Activated B cell treated with CpG ODN at 0.5 μM for 24 hours (primary cell): ENCODE measurements at places on chromosomes 5 and 9. TPM values are rescaled to one million over a fixed set of nuclear protein-coding genes. Genes with fewer than 3 reads are reported as not detected.

- no peak for DNase-seq
These were observed 5.0 kb downstream of the KCNIP1 start for GRCh38 chr5:170508660-170509347.

GRCh38 chr5:44747396-44747795 is 61.4 kb upstream of the MRPS30 start:
- no peak for DNase-seq

DNA sequence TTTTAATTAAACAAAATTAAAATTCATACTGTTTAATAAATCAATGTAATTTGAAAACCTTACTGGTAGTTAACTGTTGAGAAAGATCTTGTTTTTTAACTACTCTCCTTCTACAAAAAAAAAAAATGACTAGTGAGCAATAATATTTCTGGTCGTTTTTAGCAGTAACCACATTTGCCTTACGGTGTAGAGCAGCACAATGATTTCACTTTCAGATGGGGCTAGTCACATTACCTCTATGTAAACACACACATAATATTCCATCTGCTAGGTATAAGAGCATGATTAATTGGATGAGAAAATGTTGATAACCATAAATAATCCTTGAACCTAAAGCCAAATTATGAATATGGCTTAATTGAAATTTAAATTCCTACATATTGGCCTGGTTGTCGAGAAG is 198.1 kb downstream of the CHSY3 start:
- no peak for DNase-seq

GRCh38 chr5:172111852-172112225 is 76.2 kb downstream of the STK10 start:
- no peak for DNase-seq

DNA sequence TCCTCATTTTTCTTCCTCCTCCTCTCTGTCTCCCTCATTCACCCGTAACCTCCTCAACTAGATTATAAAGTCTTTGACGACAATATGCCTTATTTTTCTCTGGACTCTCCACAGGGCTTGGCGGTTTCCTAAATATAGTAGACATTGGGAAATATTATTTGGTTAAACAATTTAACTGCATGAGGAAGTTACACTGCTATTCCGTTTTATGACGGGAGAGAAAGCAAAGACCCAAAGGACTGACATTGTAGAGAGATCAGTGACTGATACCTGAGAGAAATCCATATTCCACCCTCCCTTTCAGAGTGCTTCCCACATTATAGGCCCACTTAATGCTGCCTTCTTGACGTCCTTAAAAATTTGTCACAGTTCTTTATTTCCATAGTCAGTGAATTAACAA is 51.2 kb downstream of the GDA start:
- no peak for DNase-seq

DNA sequence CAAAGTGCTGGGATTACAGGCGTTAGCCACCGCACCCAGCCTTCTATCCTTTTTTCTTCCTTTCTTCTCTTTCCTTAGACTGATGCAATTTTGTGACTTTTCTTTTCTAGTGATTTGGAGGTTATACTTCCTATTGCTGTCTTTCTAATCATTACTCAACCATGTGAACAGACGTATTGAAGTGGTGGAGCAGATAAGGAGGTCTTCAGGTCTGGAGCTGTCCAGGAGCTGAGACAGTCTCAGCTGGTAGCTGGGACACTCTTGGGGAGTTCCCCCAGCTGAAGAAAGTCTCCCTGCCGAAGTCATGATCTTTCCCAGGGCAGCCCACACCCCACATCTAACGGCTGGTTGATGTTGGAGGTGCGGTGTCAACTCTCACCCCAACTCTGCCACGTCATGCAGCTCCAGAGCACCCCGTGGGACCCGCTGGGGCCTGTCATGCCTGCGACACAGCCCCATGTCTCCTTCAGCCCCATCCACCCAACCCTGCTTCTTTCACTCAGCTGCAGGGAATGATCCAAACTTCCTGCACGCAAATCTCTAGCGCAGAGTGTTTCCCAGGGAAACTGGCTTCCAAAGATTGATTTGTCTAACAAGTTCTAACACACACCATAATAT is 41.1 kb downstream of the NSUN2 start:
- DNase-seq, result no peak

GRCh38 chr5:31453522-31453921 is 78.4 kb downstream of the DROSHA start:
- no peak for DNase-seq

GRCh38 chr9:76358628-76359280 is 35.5 kb downstream of the RFK start:
- DNase-seq, result no peak

GRCh38 chr5:172106511-172107356 is 81.3 kb downstream of the STK10 start:
- peak; percentile 71 for DNase-seq

DNA sequence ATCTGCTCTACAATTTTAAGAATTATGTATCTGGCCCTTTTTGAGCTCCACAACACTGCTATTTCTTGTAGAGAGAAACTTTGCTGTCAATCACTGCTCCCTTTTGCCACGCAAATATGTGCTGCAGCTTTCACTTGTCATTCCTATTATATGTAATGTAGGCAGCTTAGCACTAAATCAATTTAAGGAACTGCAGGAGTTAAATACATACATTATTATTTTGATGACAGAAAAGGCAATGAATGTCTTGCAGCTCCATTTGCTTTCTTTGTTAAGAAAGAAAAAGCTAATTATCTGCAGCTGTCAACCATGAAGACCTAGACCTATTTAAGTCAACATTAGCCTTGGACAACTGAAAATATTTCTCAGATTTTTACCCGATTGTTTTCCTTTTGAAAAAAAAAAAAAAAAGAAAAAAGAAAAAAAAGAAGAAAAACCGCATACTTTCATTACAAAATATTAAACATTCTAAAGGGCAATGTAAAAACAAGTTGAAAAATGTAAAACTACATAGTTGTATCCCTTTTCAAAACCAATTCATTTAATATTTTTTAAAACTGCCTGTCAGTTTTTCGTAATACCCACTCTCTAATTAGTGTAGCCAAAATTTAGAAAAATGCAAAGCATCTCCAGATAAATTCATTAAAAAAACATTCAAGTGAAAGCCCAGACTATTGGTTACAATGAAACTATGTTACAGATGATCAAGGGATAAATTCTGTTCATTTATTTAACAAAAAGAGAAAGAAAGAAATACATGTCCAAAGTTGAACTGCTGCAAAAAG is 57.2 kb downstream of the RFX3 start:
- no peak for DNase-seq

- DNase-seq, result no peak
These were observed 815.8 kb downstream of the EFNA5 start for GRCh38 chr5:106854922-106855321.

DNA sequence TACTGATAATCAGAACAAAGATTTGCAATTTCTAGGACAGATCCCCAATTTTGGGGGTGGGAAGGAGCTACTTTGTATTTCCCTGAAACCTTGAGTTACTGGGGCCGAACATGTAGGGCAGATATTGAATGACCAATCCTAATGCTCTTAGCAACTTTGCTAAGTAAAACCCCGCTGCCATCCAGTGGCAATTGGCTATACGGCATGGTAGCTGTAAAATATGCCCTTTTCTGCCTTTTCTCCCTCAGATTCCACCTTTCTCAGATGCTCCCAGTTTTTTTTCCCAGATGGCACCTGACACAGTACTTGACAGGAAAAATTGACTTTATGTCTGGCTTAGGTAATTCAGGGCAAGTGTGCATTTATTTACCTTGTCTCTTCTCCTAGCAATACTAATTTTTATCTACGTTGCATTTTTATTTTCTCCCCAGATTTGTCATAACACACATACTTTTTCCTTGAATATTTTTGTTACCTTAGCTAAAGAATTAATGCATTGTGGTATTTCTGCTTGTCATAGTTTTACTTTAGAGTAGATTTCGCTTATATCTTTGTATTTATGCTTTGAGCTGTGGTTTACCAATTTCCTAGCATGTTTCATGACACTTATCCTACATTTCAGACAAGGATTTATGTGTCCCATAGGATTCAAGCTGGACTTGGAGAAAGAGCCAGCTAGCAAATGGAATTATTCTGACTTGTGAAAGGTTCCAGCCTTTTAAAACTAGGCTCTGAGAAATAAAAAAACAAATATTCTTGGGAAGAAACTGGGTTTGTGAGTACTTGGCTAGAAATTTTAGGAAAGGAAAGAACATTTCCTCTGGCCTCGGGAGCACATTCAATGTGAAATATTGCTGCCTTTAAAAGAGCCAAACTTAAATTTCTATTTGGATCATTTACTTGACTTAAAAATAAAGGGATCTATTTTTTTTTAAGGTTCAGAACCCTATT is 37.4 kb downstream of the PIK3R1 start:
- no peak for DNase-seq

DNA sequence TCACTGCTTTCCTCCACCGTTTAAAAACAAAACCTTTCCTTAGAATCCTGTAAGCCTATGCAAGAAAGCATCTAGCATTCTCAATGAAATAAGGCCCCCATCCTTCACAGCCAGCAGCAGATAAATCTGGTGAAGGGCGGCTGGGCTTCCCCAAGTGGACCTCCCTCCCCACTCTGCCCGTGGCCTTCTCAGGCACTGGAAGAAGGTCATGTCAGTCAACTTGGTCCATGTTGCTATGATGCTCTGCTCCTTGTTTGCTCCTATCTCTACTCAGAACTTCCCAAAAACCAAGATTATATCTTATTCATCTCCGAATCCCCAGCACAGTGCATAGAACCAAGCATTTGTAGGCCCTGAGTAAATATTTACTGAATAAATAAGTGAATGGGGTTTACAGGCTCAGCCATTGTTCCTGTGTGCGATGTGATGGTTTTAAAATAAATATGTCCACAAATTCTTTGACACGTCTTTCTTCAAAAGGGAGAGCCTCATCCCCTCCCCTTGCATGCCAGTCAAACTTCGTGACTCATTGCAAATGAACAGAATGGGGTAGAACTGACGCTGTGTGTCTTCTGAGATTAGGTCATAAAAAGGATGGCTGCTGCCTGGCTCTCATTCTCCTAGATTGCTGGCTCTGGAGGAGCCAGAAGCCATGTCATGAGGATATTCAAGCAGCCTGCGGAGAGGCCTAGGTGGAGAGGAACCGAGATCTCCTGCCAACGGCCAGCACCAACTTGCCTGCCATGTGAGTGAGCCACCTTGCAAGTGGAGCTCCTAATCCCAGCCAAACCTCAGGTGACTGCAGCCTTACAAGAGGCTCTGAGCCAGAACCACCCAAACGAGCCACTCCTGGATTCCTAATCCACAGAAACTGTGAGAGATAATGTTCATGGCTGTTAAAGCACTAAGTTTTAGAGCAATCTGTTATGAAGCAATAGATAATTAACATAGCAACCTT is 70.5 kb downstream of the MED27 start:
- DNase-seq, result no peak

DNA sequence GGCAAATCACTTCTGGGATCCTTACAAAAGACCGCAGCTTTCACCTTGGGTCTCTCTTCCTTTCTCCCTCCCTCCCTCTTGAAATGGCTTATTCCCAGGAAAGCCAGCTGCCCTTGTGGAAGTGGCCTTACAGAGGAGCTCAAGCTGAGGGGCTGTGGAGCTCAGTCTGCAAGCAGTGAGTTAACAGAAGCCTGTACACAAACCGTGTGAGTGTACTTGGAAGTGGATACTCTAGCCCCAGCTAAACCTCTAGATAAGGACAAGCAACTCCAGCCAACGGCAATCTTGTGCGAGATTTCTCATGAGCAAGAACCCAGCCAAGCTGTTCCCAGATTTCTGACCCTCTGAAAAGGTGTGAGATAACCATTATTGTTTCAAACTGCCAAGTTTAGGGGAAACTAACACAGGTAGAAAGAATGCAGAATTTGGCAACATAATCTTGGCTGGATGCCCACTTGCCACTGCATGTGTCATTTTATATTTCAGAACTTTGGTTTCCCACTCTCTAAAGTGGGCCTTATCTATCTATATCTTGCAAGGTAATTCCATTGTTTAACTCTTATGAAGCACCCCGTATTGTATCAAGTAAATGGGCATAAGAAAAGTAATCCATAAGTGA is 85.6 kb downstream of the CDH18 start:
- DNase-seq, result no peak

DNA sequence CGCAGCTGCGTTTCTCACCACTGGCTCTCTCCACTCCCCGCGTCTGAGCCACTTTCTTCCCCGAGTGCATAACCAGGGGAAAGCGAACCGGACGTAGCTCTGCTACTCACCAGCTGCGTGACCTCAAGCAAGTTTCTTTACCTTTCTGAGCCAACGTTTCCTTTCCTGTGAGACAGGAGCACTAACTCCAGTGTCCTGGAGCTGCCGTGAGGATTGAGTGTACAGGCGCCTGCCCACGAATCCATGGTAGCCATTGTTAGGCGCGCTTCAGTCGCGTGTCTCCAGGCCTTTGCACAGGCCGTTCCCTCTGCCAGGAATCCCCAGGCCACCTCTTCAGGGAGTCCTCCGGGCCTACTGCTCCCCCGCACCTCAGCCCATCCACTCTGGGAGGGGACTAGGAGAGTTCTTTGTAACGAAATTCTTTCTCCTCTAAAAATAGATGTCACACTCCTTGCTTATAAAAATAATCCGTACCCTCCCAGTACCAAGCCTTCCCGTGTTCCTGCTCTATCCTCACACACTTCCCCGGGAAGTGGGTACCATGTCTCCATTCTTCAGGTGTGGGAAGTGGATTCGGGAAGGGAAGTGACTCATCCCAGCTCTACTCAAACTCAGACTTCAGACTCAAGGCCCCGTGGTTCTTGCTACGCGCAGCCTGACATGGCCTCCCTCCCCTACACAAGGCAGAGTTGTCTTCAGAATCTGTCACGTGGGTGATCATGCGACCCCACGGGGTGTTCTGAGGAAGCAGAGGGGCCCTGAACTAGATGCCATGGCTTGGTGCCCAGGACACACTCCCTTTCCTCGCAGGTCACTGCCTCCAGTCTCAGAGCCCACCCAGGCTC is 16.1 kb upstream of the CRB2 start:
- DNase-seq, result no peak

GRCh38 chr9:37157726-37158377 is 37.5 kb downstream of the ZCCHC7 start:
- DNase-seq, result no peak

- no peak for DNase-seq
These were observed 16.4 kb downstream of the RAB14 start for GRCh38 chr9:121185178-121185745.

GRCh38 chr5:135225856-135226560 is 173.0 kb downstream of the MACROH2A1 start:
- DNase-seq, result no peak

GRCh38 chr5:157280927-157281326 is 15.0 kb downstream of the CYFIP2 start:
- DNase-seq, result no peak

ACTBL2 gene
- not detected in 2 replicates for total RNA-seq

SWI5 gene
- 7.2 and 10.4 TPM in 2 replicates for total RNA-seq

ZNF782 gene
- total RNA-seq, result 7.7 and 8.0 TPM in 2 replicates
